ENCODE measurements at places on chromosomes 16 and 17.

DNA sequence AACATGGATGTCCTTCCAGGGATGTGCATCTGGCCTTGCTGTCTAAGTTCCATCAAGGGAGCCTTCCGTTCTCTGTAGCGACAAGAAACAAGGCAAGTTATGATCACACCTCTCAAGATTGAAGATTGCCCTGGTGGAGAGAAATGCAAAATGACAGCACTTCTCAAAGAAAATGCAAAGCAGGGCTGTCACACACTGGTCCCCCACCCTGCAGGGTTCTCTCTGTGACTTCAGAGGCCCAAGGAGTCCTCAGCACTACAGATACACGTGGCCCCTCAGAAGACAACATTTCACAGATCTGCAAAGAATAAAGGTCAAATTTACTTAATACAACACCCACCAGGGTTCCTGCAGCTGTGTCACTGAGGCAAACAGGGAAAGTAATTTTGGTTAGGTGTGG is 60.7 kb upstream of the TEX2 start:
- DNase-seq = no peak

DNA sequence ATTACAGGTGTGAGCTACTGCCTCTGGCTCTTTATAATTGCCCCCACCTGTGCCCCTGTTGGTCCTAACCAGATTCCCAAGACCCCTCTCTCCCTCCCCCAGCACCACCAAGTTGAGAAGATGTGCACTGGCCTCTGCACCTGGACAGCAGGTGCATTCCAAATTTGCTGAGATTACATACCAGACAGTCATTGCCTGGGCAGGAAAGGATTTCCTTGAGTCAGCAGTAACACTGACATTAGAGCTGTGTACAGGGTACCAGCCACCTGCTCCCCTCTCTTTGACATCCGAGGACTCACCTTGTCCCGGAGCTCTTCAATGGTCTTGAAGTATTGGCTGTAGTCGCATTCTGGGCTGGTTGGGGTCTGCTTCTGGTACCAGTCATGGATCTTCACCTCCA is 659 bp downstream of the KRT15 start:
- no peak for DNase-seq

DNA sequence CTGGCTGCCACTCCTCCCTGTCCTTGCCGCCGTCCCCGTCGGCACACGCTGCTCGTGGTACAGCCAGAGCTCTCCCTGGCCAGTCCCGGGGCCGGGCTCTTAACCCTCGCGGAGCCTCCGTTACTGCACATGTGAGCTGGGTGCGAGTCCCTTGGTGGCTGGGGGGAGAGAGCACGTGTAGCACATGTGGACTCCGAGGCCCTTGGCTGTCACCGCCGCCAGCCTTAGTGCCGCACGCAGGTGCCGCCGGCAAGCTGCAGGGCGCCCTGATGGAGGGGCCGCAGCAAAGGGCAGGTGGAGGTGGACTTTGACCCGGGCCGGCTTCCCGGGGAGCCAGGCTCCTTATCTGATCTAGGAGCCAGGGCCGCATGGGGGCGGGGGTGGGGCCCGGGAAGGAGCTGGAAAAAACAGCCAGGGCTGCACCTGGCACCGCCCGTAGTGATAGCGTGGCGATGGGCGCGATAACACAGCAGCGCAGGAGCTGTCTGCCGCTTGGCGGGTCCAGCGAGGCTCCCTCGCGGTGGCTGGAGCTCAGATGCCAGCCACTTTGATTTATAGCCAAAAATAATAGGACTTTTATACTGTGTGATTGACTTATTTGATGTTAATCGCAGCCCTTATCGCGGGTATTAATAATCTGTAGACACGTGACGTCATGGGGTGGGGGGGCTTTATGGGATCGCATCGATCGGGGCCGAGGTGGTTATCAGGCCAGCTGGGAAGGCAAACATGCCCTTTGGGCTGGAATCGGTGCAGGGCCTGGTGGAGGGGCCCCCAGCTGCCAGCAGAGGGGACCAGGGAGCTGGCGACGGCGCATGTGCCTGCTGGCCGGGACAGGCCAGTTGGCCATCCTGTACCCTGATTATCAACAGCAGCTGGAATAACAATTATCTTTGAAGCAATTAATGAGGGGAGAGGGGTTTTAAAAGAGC is 35.1 kb downstream of the ZFPM1 start:
- no peak for DNase-seq

- no peak for DNase-seq
Measured at GRCh38 chr16:85935391-85935973, 36.5 kb downstream of the IRF8 start.

DNA sequence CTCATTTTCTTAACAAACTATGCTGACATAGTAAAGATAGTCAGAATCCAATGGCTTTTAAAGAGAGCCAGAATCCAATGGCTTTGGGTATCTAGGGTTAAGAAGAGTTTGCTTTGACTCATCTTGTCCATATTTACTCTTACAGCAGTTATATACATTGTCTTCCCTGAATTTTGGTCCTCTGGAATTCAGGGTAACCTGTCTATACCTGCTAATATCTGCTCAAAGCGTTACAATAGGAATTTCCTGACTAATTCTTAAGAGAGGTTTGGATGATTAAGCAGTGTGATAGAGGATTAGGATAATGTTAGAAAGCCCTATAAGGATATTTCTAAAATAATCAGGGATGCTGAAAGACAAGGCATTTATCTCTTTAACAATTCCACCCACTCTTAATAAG is 2.0 kb upstream of the CDH8 start:
- DNase-seq = no peak

DNA sequence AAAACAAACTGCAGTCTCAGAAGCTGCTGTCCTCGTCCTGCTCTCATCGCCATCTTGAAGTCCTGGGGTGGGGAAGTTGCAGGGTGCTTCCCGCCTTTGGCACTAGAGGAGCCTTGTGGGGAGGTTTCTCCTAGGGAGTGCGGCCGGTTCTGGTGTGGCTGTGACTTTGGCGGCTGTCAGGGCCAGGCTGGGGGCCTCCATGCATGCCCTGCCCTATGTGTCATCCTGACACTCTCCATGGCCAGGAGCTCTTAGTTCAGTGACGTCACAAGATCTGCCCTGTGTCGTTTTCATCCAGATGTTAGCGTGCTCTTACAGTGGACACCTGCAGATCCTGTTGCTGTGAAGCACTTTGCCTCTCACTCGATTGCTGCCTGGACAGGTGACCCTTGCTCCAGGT is 49.6 kb downstream of the PLD6 start:
- DNase-seq = no peak

GRCh38 chr17:40452216-40452787 is 9.1 kb downstream of the IGFBP4 start:
- DNase-seq = peak; percentile 67
